ENCODE measurements at places on chromosomes 7 and 10.
A peak's percentile ranks its signal among the peaks of the same experiment; 100 is the strongest.

GRCh38 chr7:124101173-124101768, 68.4 kb upstream of the TMEM229A start:
- no peak overlapping the region for H3K27ac ChIP-seq
- H3K4me3 ChIP-seq, result no peak overlapping the region
- peak; percentile 6 for DNase-seq
- H3K27me3 ChIP-seq, result no peaks in the 10 kb centered on the region
- H3K36me3 ChIP-seq, result no peaks in the 10 kb centered on the region

DNA sequence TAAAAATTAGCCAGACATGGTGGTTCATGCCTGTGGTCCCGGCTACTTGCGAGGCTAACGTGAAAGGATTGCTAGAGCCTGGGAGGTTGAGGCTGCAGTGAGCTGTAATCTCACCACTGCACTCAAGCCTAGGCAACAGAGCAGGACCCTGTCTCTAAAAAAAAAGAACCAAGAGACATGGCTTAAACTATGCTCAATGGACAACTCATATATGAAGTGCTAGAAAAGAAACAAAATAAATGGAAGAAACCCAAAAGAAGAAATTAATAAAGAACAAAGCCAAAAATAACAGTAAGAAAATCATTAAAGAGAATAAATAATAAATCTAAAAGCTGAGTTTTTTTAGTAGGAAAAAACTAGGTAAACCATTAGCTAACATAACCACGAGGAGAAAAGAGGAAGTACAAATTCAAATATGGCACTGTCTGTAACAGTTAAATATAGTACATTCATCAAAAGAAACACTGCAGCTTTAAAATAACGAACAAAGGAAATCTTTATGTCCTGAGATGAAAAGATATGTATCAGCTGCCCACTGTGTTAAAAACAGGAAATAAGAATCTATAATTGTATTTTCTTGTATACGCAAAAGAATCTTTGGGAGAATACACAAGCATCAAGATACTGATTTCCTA, 48.7 kb downstream of the UPF2 start:
- no peaks in the 10 kb centered on the region for H3K4me1 ChIP-seq
- H3K36me3 ChIP-seq, result peaks cover 13% of the 10 kb centered on the region
- H3K27me3 ChIP-seq, result no peaks in the 10 kb centered on the region
- no peak for DNase-seq
- H3K4me3 ChIP-seq, result no peak overlapping the region

- H3K27me3 ChIP-seq, result no peaks in the 10 kb centered on the region
- H3K27ac ChIP-seq, result no peak overlapping the region
- no peaks in the 10 kb centered on the region for H3K36me3 ChIP-seq
- no peak for DNase-seq
- no peaks in the 10 kb centered on the region for H3K4me1 ChIP-seq
Observed at GRCh38 chr7:115637128-115637527, 393.4 kb downstream of the TFEC start.

DNA sequence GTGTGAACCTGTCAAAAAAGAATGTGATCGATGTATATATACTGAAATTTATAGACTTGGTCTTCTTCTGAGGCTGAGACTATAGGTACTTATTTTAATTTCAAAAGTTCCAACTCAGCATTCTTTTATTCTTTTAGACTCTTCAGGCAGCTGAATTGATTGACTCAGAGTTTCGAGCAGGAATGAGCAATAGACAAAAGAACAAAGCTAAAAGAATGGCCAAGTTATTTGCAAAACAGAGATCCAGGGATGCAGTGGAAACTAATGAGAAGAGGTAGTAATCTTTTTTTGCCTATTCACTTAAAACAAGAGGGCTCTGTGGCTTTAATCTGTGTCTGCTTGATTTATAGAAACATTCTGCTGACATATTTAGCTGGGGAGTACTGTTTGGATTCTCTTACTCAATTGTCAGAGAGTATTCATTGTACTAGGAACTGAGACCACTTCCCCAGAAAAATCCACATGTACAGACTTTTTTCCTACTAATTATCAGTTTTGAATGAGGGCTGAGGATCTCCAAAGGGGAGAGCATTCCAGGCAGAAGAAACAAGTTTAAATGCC, 30.1 kb downstream of the BTAF1 start:
- no peak overlapping the region for H3K27ac ChIP-seq
- DNase-seq, result no peak
- no peaks in the 10 kb centered on the region for H3K27me3 ChIP-seq
- H3K36me3 ChIP-seq, result peaks cover 14% of the 10 kb centered on the region
- H3K4me3 ChIP-seq, result no peak overlapping the region

GRCh38 chr7:15503603-15504290, 58.1 kb downstream of the AGMO start:
- no peaks in the 10 kb centered on the region for H3K27me3 ChIP-seq
- H3K27ac ChIP-seq, result no peak overlapping the region
- H3K4me3 ChIP-seq, result no peak overlapping the region
- H3K36me3 ChIP-seq, result no peaks in the 10 kb centered on the region
- no peak for DNase-seq
- no peaks in the 10 kb centered on the region for H3K4me1 ChIP-seq

GRCh38 chr7:92221766-92222165, 23.9 kb downstream of the KRIT1 start:
- H3K27me3 ChIP-seq, result no peaks in the 10 kb centered on the region
- H3K4me1 ChIP-seq, result no peaks in the 10 kb centered on the region
- no peak overlapping the region for H3K27ac ChIP-seq
- no peak for DNase-seq
- no peak overlapping the region for H3K4me3 ChIP-seq

- H3K4me1 ChIP-seq, result no peaks in the 10 kb centered on the region
- H3K27ac ChIP-seq, result no peak overlapping the region
Observed at GRCh38 chr10:101267776-101268175, 38.5 kb upstream of the LBX1 start.

DNA sequence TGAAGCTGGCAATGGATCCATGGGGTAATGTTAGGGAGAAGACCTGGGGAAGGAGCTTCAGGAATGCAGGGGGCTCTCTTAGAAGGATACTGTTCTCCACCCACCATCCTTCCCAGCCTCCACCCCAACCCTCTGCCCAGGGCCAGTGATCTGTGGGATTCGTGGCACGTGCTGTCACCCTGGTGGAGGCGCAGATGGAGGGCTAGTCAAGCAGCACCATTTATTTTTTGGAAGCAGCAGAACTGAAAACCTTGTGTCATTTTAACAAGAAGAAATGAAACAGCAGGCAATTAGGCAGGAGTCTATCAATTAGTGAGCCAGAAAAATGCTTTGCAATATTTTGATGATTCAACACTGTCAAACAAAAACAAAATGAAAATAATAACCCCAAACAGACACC, 155.9 kb downstream of the SH2D4B start:
- H3K4me1 ChIP-seq, result no peaks in the 10 kb centered on the region
- H3K4me3 ChIP-seq, result no peak overlapping the region
- no peak for DNase-seq
- no peaks in the 10 kb centered on the region for H3K36me3 ChIP-seq
- H3K27ac ChIP-seq, result no peak overlapping the region
- no peaks in the 10 kb centered on the region for H3K27me3 ChIP-seq

- DNase-seq, result no peak
- no peaks in the 10 kb centered on the region for H3K36me3 ChIP-seq
- no peaks in the 10 kb centered on the region for H3K27me3 ChIP-seq
- peaks cover 10% of the 10 kb centered on the region for H3K4me1 ChIP-seq
- no peak overlapping the region for H3K27ac ChIP-seq
- H3K4me3 ChIP-seq, result no peak overlapping the region
Observed at GRCh38 chr10:58956926-58957325, 219.5 kb upstream of the PHYHIPL start.

GRCh38 chr7:69598487-69599285, 411 bp downstream of the AUTS2 start:
- peaks cover 27% of the 10 kb centered on the region for H3K27me3 ChIP-seq
- no peak for DNase-seq
- peak overlapping the region; percentile 92 for H3K4me3 ChIP-seq
- H3K4me1 ChIP-seq, result peaks cover 6% of the 10 kb centered on the region

DNA sequence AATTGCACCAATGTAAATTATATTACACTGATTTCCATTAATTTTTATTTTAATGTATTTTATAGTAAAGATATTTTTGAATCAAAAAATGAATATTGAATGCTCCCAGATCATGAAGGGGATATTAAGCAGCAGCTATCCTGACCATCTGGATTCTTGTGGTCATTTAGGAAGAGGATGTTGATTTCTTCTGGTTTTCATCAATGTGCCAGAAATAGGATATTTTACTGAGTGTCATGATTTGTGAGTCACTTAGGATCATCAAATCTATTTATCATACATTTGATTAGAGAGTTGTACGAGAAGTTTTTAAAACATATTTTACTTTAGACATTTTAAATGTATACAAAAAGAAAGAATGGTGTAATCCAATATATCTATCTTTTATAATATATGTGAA, 366.3 kb upstream of the CHRM2 start:
- H3K4me3 ChIP-seq, result no peak overlapping the region
- no peaks in the 10 kb centered on the region for H3K36me3 ChIP-seq
- no peak for DNase-seq
- no peaks in the 10 kb centered on the region for H3K27me3 ChIP-seq
- H3K27ac ChIP-seq, result no peak overlapping the region

- H3K4me1 ChIP-seq, result no peaks in the 10 kb centered on the region
- no peak overlapping the region for H3K27ac ChIP-seq
- no peaks in the 10 kb centered on the region for H3K27me3 ChIP-seq
- no peak for DNase-seq
- H3K4me3 ChIP-seq, result no peak overlapping the region
Observed at GRCh38 chr7:36011588-36011965, 141.5 kb upstream of the EEPD1 start.

DNA sequence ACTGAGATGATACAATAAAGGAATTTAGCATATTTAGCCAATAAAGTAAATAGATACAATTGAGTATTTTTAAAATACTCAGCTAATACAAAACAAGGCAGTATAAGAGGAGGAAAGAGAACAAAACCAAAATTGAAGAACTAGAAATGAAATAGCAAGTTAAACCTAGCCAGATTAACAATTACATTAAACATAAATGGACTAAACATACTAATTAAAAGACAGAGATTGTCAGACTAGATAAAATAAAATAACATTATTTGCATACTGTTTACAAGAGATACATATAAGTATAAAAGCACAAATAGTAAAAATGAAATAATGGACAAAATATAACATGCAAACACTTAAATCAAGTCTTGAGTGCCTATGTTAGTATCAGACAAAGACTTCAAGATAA, 517.7 kb upstream of the PHF14 start:
- no peak overlapping the region for H3K4me3 ChIP-seq
- H3K27me3 ChIP-seq, result no peaks in the 10 kb centered on the region
- no peaks in the 10 kb centered on the region for H3K36me3 ChIP-seq
- H3K27ac ChIP-seq, result no peak overlapping the region
- no peak for DNase-seq
- no peaks in the 10 kb centered on the region for H3K4me1 ChIP-seq

DNA sequence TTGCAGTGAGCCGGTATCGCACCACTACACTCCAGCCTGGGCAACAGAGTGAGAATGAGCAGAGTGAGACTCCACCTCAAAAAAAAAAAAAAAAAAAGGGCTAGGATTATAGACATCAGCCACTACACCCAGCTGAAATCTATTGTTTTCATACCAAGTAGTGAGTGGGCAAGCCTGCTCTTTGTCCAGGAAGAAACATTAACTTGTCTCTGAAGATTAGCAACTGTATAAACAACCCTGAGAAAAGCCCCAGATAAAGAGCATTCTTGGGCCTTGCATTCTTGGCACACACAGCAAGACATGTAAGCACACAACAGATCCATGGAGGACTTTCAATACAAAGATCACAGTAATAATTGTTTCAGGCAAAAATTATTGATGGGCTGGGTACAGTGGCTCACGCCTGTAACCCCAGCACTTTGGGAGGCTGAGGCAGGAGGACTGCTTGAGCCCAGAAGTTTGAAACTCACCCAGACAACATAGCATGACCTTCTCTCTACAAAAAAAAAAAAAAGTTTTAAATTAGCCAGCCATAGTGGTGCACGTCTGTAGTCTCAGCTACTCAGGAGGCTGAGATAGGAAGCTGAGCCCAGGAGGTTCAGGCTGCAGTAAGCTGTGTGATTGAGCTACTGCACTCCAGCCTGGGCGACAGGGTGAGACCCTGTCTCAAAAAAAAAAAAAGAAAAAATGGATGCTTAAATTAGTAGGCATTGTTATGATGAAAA, 4.4 kb downstream of the PSPH start:
- H3K4me1 ChIP-seq, result peaks cover 5% of the 10 kb centered on the region
- no peak overlapping the region for H3K4me3 ChIP-seq
- H3K27ac ChIP-seq, result no peak overlapping the region
- peaks cover 2% of the 10 kb centered on the region for H3K36me3 ChIP-seq
- DNase-seq, result no peak

DNA sequence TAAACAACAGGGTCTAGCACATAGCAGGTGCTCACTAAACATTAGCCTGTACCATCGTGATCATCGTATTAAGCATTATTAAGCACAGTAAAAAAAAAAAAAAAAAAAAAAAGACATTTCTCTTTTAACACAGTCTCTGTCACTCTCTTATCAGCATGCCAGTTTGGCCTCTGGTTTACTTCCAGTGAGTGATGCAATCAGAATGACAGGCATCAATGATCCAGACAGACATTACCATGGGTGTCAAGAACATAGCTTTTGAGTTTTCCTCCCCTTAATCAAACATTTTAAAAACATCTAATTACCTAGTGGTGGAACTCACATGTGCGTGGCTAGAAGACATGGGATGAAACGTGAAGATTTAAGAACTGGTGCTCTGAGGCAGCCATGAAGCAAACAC, 115.8 kb downstream of the CTTNBP2 start:
- peak; percentile 53 for DNase-seq
- H3K36me3 ChIP-seq, result peaks cover 13% of the 10 kb centered on the region
- H3K4me3 ChIP-seq, result no peak overlapping the region
- H3K27ac ChIP-seq, result no peak overlapping the region
- H3K4me1 ChIP-seq, result peaks cover 11% of the 10 kb centered on the region

DNA sequence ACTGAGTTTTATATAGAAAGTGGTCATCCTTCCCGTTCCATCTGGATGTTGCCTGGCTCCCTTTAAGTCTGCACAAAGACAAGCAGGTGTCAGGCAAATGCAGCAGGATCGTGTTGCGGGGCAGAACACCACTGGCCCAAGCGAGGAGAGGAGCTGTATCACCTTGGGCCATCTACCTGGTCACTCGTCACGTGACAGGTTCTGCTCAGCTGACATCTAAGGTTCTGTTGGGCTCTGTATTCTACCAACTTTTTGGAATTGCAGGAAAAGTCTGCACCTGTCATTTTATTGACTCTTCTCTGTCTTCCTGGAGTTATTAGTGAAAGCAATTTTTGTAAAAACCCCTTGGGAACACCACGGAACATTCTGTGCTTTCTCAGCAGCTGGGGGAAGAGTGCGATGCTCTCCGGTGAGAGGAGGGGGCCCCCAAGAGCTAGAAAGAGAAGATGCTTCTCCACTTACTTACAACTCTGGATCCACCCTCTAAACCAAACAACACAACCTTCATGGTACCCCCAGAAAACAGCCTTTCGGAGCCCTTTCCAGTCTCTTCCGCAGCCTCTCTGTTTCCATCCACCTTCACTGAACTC, 83.4 kb upstream of the NMT2 start:
- no peak overlapping the region for H3K27ac ChIP-seq
- no peaks in the 10 kb centered on the region for H3K27me3 ChIP-seq
- H3K4me3 ChIP-seq, result no peak overlapping the region
- peaks cover 3% of the 10 kb centered on the region for H3K36me3 ChIP-seq
- no peak for DNase-seq

Data from trophoblast cell (in vitro differentiated cells and primary cell).